ENCODE measurements at places on chromosomes 16 and 17.

- DNase-seq = no peak
These were observed 294.7 kb downstream of the SEC14L1 start for GRCh38 chr17:77435272-77436057.

GRCh38 chr17:39951924-39952679 lies 10.7 kb upstream of the GSDMA start:
- no peak for DNase-seq

GRCh38 chr16:48597563-48598387 lies 12.2 kb downstream of the N4BP1 start:
- DNase-seq = no peak

DNA sequence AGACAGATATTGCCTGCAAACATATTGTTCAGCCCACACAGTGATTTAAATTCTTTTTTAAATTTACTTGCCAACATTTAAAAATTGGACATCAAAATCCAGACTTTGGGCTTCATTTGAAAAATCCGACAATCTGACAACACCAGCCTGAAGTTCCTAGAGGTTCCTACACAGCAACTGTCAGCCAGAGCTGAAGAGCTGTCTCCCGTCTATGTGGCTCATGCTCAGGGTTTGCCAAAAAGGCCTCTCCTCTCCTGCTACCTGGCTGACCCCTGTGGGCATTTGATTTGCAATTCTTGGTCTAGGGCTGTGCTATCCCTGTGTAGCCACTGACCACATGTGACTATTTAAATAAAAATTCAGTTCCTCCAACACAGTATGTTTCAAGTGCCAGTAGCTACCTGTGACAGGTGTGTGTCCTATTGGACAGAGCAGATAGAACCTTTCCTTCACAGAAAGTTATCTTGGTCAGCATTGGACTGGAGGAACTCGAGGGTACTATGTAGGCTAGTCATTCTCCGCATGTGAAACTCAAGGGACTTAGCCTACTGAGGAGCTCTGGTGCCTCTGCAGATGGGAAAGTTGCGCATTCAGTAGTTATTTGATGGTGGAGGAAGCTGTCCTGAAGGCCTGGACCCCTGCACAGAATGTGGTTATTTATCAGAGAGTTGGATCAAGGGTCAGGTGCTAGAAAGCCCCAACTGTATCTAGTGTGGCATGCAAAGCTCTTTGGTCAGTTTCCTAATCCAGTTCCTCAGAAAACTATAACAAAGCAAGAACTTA lies 2.7 kb downstream of the LYRM1 start:
- DNase-seq = no peak

GRCh38 chr16:71966932-71967331 lies 33.3 kb downstream of the PKD1L3 start:
- DNase-seq = no peak

GRCh38 chr17:10111907-10112452 lies 86.4 kb downstream of the GAS7 start:
- DNase-seq = no peak

GRCh38 chr17:49341356-49341755 lies 20.7 kb downstream of the ZNF652 start:
- no peak for DNase-seq

- no peak for DNase-seq
These were observed 647.0 kb downstream of the MAF start for GRCh38 chr16:78953526-78953925.

GRCh38 chr17:8969901-8970300 lies 4.4 kb upstream of the PIK3R5 start:
- DNase-seq = no peak

- no peak for DNase-seq
These were observed 4.6 kb downstream of the PCYT2 start for GRCh38 chr17:81906476-81907218.

DNA sequence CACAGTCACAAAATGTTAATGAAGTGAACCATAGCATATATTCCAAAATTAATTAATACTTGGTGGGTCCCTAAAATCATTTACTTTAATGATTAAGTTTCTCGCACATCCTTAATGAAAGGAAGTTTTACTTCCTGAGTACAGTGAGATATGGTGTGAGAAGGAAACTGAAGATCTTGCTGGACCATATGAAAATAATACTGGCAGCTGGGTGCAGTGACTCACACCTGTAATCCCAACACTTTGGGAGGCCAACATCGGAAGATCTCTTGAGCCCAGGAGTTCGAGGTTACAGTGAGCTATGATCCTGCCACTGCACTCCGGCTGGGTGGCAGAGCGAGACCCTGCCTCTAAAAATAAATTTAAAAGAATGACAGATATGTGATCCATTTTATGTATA lies 62.5 kb downstream of the ABCA8 start:
- no peak for DNase-seq

DNA sequence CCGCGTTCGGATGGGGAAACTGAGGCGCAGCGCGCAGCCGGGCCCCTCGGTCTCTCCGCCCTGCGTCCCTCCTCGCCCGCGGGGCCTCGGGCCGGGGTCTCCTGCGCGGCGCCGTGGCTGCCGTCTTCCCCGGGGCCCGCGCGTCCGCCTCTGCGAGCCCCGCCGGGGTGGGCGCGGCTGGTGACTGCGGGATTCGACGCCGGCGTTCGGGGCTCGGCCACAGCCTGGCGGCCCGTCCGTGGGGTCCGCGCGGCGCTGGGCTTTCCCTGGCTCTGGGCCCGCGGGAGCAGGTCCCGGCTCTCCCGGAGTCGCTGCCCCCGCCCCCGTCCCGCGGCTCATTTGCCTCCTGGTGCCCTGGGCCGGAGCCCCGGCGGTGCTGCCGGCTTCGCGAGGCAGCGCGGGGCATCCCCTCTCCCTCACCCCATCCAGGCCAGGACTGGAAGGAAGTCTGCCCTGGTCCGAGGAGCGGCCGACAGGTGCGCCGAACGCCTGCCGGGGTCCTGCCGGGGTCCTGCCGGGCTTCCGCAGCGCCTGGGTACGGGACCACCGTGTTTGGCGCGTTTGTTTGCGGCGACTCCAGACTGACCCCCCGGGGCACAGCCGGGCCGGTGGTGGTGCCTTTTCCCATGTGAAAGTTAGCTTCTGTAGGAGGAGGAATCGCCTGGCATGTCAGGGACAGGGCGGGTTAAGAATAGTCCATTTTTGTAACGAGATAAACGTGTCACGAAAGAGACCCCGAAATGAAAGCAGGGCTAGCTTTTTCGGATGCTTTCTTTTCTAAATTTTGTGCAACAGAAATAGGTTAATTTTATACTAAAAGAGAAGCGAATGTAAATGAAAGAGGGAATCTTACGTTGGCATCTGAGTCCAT lies 671 bp downstream of the CHMP6 start:
- no peak for DNase-seq

Data from hippocampal formation (tissue), 2 donors.